ENCODE measurements at places on chromosomes 5 and 9.

DNA sequence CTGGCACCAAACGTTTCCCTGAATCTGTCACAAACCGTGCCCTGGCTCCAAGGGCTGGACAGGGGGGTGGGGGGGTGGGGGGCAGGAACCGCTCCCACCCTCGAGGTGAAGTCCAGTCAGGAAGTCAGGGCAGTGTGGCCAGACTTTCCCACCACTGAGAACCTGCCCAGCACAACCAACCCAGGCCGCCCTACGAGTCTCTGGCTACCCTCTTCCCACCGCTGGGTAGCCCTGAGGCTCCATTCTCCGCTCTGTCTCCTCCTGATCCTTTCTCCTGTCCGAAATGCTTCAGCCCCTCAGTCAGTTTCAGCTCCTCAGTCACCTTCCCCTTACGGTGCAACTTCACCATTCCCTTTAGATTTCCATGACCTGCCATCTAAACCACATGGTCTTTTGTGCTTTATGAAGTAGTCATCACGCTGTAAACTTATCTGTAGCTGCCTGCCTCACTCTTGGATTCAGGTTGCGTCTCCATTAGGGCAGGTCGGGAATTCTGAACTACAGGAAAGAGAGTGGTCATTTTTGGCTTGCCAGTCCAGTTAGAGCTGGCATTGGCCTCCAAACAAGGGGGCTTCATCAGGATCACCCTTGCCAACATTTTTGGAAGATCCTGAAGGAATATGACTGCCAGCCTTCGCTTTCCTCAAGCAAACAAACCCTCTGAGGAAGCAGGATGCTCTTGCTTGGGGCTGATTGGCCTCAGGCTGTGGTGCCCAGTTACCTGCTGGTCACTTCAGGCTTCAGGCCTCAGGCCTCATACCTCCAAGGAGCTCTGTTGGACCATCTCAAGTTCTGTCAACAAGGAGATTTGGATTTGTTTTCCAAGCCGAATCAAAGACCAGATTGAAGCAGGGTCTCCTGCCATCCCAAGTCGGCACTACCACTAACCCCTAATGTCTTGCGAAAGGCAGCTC, 794 bp upstream of the DCAF12 start:
- no peak for DNase-seq

DNA sequence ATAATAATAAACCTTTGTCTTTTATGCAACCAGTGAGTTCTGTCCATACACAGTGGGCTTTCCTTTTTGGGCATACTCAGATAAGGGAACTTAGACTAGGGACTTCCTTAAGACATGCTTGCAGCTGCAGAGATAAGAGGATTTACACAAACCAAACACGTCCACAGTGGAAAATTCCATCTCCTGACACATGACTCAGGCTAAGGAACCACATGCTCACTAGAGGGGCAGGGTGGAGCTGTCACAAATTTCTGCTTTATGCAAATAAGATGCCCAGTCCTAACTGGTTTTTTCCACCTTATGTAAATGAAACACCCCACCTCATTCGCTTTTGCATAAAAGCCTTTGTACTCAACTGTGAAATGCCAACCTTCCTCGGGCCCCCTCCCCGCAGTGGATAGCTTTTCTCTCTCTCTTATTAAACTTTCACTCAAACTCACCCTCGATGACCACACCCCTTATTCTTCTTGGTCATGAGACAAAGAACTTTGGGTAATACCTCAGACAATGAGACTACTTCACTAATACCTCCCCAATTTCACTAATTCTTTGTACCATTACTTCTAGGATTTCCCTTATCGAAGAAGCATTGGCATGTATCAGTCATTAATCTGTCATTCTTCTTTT, 170.3 kb upstream of the FTMT start:
- no peak for DNase-seq

DNA sequence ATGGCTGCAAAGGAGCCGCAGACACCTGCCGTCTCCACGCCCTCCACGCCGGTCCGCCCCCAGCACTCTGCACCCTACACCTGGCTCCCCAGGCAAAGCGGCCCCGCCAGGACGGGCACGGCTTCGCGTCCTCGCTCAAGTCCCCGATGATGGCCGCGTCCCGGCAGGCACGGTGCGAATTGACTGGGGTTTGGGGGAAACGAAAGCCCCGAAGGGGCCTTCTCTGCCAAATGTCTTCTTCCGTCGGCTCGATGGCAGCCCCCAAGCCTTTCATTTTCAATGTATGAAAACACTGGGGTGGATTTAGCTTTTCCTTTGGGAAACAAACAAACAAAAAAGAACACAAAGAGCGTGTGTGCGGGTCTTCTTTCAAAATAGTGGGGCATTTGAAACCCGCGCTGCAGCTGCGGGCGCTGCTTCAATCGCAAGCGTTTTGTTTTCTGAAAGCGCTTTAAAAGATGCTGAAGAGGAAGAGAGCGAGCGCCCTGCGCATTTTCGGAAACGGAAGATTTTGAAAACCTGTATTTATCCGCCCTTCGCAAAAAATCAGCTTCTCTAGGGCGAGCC, 160.0 kb downstream of the RMI1 start:
- DNase-seq: peak; percentile 15

GRCh38 chr9:131667576-131667975, 72.3 kb downstream of the RAPGEF1 start:
- peak; percentile 99 for DNase-seq

- no peak for DNase-seq
These were observed 90.9 kb downstream of the COL5A1 start for GRCh38 chr9:134732392-134733110.

DNA sequence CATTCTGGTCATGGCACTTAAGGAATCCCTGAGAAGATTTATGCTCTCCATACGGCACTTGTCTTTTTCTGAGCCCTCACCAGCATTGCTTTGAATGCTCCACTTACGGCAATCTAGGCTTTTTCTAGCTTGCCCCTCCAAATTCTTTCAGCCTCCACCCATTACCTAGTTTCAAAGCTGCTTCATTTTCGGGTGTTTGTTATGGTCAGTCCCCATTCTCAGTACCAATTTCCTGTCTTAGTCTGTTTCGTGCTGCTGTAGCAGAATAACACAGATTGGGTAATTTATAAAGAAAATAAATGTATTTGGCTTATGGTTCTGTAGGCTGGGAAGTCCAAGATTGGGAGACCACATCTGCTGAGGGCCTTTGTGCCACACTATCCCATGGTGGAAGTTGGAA, 42.0 kb downstream of the ARHGEF28 start:
- no peak for DNase-seq

DNA sequence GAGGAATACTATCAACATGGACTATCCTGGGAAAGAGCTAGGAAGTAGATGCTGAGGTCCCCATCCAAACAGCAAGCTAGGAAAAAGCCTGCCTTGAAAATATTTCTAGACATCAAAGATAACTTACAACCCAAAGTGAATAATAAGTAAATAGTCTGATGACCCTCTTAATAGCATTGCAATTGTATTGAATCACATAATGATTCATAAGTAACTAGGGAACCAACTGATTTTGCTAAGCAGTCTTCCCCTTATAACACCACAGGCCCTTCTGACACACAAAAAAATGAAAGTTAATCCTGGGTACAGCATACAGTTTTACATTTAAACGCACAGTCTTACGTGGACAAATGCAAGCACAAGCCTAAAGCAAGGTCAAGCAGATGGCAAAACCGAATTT, 199.3 kb downstream of the RFK start:
- no peak for DNase-seq

DNA sequence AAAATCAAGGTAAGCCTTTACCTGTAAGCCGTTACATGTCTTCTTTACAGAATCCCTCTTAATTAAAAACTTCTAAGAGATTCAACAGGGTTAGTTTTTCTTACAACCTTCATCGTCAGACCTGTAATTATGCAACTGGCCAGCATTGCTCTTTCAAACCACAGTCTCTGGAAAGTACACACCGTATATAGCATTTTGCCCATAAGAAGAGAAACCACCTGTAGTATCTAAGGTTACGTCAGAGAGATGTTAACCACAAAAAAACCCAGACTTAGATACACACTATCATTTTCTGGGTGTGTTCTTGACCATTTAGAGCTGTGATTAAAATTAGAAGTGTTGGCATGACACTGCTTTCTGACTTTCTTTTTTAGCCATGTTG, 140.0 kb downstream of the MUSK start:
- DNase-seq: no peak

GRCh38 chr5:128645581-128645980, 107.5 kb upstream of the FBN2 start:
- DNase-seq: no peak

DNA sequence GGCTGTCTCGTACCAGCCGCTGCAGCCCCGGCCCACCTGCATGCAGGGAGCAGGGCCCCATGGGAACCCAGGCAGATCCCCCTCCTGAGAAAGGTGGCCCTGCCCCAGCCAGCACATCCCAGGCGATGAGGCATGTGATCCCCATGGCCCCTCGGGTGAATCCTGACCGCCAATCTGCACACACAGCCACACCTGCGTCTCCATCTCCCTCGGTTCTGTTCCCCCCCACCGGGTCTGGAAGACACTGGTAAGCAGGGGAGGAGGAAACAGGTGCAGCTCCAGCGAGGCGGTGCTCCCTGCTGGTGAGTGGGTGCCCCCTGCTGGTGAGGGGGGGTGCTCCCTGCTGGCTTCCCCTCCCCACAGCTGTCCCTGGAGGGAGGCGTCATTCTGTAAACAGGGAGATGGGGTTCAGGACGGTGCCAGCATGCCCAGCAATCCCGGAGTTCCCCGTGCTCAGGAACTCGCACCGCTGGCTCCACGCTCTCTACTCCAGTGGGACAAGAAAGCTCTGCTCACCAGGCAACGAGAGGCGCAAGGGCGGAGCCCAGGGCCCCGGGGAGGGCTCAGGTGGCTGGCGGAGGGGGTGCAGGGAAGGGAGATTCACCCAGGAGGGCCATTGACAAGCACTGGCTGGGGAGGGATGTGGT, 28.4 kb upstream of the SLC12A7 start:
- DNase-seq: peak; percentile 56
